ENCODE measurements at places on chromosomes 4 and X.

DNA sequence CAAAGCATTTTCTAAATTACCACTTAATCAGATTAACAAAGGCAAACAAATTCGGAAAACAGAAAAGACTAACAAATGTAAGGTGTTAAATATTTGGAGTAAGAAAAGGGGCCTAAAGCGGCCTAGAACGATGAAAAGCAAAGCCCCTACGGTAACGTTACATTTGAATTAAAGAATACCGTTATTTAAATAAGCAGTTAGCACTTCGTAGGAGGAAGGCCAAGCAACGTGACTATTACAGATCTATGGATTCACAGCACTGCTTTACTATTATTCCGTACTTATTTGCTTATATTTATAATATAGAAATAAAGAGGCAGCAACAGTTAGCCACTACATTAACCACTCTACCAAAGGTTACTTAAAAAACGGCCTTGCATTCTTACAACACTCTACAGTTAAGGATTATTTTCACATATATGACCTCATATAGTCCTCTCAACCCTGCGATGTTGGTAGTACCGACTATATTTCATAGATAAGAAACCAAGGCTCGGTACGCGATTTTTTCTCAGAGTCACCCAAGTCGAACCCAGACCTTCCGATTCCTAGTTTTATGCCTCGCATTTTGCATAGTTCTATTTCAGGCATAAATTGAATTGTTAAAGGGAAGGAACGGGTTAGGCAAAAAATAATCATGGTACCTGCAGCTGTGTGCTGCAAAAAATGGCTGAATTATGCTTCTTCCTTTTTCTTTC lies 2.9 kb downstream of the KLHL15 start:
- DNase-seq, result no peak

DNA sequence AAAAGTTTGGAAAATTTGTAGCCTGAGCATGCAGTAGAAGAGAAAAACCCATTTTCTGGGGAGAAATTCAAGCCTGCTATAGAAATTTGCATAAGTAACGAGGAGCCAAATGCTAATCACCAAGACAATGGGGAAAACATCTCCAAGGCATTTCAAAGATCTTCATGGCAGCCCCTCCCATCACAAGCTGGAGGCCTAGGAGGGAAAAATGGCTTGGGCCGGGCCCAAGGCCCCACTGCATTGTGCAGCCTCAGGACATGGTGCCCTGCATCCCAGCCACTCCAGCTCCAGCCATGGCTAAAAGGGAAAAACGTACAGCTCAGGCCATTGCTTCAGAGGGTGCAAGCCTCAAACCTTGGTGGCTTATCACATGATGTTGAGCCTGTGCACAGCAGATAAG lies 87.7 kb downstream of the SHROOM4 start:
- no peak for DNase-seq

GRCh38 chr4:177235026-177235425 lies 74.6 kb upstream of the NEIL3 start:
- DNase-seq, result no peak

GRCh38 chrX:43527801-43528200 lies 128.3 kb upstream of the MAOA start:
- DNase-seq, result no peak
